RCC 7860 (cell line): ENCODE measurements at places on chromosomes 16 and 17.

GRCh38 chr17:45246861-45247428, 14.9 kb downstream of the SPATA32 start:
- no peak for DNase-seq

DNA sequence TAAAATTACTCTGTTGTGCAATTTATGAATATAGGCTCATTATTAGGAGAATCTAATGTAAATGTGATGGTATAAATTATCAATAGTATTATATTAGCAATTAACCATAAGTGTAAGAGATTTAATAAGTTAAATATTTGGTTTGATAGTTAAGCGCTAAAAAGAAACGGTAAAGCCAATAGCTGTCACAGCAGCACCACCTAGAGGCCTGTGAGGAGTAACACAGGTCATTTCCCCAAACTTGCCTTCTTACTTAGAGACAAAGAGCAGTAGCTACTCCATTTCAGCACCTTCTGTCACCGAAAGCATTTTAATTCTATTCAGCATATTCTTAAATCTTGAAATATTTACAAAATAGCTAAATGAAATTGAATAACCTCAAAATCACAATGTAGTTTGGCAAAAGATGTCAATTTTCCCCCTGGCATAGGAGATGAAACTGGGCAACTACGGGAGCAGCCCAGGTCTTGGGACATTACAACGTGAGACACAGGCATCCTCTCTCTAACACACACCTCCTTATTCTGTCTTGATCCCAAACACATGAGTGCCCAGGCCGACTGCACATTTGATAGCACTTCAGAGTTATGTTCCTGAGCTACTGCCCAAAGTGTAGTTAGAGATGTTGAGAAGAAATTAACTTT, 14.3 kb upstream of the DYNLRB2 start:
- peak; percentile 47 for DNase-seq

DNA sequence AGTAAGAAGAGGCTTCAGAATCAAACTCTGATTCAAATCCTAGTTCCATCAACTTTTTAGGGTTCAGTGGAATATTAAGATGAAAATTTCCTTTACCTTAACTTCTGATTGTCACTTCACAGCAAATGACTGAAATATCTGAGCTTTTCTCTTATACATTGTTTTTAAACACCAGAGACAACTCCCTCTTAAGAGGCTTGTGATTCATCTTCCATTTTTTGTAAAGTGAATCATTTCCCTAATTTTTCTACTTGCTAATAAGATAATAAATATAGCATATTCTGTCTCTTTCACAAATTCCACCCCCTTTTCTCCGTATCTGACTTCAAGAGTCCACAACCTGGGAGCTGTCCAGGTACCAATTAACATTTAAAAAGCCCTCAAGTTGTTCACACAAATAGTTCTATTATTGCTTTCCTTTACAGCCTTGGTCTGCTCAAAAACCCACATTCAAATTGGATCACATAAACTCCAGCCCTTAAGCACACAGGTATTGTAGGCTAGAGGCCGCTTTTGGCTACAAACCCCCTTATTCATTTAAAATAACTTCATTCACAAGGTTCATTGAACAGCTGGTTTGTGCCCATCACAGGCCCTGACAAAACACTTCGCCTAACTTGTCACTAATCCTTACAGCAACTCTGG, 14.1 kb upstream of the UTP6 start:
- no peak for DNase-seq

DNA sequence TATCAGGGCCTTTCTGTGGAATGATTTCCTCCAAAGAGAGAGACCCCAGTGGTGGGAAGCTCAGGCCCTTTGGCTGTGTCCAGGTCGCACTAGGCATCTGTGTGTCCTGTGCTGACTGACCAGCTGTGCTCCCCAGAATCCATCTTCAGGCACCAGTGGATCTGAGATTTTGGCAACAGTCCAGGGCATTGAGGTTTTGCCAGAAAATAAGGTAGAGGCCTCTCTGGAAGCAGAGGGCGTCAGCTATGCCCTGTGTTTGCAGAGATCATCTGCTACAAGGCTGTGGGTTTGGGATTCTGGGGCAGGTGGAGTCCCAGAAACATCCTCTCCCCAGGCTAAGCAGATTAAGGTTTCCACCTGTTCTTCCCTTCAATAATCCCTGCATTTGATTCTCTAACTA, 57.5 kb upstream of the TOB1 start:
- no peak for DNase-seq

DNA sequence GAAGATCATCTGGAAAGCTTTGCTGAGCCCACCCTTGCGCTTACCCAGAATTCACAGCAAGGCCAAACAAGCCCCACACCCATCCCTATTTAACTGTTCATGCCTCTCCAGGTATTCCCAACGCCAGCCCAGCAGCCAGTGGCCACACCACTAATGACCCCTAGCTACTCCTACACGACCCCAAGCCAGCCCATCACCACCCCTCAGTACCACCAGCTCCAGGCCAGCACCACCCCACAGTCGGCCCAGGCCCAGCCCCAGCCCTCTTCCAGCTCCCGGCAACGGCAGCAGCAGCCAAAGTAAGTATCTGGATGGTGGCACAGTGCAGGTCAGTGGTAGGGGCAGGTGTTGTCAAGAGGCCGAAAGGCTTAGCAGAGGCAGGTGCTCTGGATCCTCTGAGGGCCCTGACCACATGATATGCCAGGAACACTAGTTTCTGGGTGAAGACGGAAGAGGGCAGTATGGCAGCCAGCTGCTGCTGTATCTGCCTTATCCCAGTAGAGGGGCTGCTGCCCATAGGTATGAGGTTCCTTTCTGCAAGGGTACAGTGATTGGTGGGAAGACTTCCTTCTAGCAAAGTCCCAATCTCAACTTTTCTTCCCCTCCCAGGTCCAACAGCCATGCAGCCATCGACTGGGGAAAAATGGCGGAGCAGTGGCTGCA, 10.7 kb downstream of the PROCA1 start:
- DNase-seq: no peak

GRCh38 chr16:82639666-82640336, 13.0 kb downstream of the CDH13 start:
- peak; percentile 48 for DNase-seq

- no peak for DNase-seq
These were observed 87.1 kb downstream of the CYTH1 start for GRCh38 chr17:78694805-78695531.

DNA sequence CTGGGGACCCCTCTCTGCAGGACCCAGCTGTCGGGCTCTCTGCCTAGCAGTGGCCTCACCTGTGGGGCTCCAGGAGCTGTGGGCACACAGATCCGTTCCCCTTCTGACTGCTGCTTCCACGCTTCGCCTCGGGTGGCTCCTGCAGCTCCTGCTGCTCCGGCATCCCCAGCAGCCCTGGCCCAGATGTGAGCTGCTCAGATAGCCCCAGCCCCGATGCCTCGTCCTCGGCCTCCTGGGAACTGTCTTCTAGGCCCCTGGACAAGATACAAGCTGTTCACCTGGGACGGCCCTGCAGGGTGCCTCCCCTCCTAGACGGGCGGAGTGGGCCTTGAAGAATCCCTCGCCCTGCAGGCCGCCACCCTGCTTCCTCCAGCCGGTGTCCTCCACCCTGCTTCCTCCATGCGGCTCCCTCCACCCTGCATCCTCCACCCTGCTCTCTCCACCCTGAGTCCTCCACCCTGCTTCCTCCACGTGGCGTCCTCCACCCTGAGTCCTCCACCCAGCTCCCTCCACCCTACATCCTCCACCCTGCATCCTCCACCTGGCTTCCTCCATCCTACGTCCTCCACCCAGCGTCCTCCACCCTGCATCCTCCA, 11.0 kb downstream of the EMC6 start:
- DNase-seq: no peak

DNA sequence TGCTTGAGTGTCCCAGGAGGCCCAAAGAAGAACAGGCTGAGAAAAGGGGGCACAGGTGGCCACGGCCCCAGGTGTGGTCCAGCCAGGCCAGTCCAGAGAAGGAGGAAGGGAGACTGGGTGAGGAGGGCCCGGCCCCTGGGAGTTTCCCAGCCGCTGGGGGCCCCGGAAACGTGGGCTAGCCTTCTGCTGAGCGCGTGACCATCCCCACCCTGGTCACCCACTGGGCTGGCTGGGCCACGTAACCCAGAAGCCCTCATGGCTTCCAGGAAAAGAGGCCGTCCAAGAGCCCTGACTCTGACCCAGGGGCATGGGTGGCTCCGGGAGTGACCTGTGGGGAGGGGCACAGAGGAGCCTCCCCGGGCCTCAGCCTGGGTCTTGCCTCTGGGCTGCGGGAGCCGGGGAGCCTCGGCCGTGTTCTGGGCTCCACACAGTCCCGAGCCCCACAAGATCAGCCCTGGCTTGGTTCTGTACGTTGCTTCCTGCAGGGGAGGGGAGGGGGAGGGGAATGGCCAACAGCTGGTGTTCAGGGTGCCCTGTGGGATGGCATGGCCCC, 29.8 kb upstream of the ACSF3 start:
- no peak for DNase-seq

DNA sequence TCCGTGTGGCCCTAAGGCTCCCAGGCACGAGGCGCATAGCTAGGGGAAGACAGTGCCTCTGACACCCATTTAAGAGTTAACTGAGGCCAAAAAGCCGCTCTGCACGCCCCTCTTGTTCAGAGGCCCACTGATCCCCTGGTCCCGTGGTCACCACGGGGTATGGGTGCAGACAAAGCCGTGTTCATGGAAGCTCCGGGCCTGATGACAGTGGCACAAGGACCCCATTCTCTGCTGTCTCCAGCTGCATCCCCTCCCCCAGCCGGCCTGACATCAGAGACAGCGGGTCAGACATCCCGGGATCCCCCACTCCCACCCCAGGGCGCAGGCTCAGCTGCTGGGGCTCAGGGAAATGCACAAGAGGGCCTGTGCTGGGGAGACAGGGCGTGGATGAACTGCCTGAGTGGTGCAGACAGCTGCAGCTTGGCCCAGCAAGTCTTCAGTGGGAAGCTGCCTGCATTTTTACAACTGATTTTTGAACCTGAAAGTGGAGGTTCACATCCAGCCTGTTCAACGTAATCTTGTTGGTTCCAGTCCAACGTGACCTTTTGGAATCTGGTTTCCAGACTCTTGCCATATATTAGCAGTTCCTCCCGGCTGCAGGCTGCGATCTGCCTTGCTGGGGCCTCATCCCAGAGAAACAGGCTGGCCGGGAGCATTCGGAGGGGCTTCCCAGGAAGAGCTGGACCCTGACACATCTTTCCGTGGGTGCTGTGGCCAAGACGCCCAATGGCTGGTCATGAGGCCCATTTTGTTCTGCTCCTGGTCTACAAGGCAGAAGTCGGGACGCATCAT, 9.7 kb upstream of the BAHCC1 start:
- no peak for DNase-seq

DNA sequence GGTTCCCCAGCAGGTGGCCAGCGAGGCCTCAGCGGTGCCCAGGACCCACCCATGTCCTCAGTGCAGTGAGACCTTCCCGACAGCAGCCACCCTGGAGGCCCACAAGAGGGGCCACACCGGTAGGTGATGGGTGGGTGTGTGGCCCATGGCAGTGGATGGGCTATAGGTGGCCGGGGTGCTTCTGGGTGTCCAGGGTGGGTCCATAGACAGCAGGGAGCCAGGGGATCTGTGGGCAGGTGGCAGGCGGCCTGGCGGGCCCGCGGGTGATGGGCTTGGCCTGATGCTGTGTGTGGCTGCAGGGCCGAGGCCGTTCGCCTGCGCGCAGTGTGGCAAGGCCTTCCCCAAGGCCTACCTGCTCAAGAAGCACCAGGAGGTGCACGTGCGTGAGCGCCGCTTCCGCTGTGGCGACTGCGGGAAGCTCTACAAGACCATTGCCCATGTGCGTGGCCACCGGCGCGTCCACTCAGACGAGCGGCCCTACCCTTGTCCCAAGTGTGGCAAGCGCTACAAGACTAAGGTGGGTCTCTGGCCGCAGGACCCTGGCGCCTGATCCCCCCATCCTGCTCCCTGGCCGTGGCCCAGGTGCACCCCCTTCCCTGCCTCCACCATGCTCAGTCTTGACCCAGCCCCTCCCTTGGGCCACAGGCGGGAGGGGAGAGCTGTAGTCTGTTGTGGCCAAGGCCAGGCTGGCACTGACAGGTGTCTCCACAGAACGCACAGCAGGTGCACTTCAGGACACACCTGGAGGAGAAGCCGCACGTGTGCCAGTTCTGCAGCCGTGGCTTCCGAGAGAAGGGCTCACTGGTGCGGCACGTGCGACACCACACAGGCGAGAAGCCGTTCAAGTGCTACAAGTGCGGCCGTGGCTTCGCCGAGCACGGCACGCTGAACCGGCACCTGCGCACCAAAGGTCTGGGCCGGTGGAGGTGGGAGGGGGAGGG, 2.1 kb upstream of the DNASE1L2 start:
- DNase-seq: no peak

DNA sequence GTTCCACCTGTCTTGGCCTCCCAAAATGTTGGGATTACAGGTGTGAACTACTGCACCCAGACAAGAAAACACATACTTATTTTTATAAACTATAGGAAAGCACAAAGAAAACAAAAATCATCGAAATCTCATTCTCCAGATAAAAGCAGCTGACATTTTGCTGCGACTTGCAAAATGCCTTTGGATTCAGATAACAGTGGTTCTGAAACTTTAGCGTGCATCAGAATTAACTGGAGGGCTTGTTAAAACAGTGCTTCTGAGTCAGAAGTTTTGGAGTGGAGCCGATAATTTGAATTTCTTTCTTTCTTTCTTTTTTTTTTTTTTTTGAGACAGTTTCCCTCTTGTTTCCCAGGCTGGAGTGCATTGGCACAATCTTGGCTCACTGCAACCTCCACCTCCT, 17.7 kb upstream of the GJD3 start:
- no peak for DNase-seq

- no peak for DNase-seq
These were observed 795 bp upstream of the HBM start for GRCh38 chr16:164827-165538.
